Progenitor cell of endocrine pancreas (in vitro differentiated cells): ENCODE measurements at places on chromosomes 4 and X.
A peak's percentile ranks its signal among the peaks of the same experiment; 100 is the strongest.

DNA sequence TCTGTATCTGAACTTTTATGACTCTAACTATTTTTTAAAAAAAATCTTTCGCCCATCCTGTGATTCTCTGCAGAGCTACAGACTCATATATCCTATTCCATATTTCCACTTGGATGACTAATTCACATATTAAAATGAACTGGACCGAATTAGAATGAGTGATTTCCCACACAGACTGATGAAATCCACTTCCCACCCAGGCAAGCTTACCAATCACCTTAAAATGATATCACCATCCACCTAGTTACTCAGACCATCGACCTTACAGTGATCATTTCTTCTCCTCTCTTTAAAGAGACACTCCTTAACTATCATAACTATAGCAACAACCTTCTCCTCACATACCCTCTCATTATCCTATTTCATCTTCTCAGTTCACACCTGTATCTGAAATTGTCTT is 34.1 kb upstream of the GUCY1B1 start:
- DNase-seq, result no peak

GRCh38 chr4:177301126-177301639 is 8.5 kb upstream of the NEIL3 start:
- no peak for DNase-seq

- DNase-seq, result no peak
These were observed 81.8 kb downstream of the TEX11 start for GRCh38 chrX:70826715-70827114.

DNA sequence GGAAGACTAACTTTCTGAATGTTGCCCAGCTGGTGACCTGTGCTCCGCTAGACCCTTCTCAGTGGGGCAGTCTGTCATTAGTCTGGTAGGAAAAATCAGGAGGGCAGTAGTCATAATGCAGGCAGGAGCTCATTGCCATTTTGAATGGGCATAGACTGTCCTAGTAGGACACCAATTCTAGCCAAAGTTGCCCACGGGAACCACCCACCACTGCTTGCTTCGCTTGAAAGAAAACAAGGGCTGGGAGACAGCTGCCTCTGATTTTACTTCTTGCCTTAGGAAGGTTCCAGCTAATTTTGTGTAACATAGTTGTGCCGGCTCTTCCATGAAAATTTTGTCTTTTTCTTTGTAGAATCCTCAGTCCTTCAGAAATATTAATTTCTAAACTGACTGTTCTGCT is 23.3 kb downstream of the HOPX start:
- DNase-seq, result no peak

DNA sequence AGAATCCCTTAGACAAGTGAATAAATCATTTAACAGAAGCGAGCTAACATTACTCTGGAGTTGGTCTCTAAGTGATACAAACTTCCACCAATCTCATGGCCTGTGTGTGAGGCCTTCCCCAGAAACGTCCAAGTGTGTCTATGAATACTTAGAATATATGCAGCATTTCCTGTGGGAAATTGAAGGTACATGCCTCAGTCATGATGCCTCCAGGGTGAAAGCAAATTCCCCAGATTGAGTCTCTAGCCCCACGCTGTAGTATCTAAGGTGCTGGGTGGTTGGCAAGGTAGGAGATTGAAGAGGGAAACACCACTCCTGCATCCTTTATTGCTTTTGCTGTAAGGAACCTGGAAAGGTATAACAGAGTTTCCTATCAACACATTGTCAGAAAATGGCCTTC is 113.8 kb downstream of the IL13RA2 start:
- DNase-seq, result no peak

DNA sequence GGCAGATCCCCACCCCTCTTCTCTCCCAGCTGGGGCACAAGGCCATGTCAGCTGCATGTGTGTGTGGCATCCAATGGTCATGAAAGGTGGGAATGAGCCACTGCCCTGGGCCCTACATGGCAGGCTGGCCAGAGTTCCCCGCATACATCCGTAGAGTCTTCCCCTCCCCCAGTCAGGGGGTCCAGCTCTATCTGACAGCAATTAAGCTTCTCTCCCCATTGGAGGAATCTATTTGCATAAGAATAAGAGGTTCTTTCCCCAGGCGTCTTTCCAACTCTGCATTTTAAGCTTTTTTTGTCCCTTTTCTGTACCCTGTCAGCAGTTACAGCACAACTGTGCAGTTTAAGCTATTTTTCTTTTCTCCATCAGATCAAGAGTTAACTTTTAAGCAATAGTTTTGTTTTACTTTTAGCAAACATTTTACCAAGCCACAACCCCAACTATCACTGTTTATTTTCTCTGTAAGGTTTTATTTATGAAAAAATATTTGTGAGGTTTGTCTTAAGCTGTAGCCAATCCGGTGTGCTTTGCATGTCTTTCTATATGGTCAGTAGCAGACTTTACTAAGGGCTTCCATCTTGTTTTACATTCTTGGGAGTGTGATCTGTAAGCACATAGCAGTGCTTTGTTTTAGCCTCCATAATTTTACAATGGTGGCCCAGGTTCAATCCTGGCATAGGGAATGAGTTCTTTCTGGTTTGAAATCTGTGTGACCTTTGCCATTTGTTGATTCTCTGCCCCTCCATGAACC is 28.7 kb downstream of the NLRP2B start:
- no peak for DNase-seq

DNA sequence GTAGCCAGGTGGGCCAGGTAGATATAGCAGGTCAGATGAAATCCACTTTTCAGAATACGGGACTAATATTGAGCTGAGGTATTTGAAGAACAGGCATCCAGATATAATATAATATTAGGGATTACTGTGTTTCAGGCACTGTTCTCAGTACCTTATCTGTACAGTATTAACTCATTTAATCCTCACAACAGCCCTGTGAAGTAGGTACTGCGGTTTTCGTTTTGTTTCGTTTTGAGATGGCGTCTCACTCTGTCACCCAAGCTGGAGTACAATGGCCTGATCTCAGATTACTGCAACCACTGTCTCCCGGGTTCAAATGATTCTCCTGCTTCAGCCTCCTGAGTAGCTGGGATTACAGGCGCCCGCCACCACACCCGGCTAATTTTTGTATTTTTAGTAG is 129.6 kb downstream of the IL1RAPL2 start:
- no peak for DNase-seq

DNA sequence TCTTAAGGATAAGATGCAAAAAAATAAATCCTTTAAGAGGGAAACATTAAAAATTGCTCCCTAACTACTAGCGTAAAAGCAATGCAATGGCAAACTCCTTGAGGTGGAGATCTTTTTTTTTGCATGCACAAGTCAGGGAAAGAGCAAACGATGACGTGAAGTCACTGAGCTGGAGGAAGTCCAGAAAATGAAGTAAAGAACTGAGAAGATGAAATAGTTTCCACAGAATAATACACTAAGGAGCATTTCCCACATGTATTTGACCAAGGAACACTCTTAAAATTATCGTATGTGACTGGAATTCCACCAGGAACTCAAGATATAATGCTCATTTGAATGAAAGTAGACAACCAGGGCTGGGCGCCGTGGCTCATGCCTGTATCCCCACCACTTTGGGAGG is 21.0 kb upstream of the DOCK11 start:
- no peak for DNase-seq

DNA sequence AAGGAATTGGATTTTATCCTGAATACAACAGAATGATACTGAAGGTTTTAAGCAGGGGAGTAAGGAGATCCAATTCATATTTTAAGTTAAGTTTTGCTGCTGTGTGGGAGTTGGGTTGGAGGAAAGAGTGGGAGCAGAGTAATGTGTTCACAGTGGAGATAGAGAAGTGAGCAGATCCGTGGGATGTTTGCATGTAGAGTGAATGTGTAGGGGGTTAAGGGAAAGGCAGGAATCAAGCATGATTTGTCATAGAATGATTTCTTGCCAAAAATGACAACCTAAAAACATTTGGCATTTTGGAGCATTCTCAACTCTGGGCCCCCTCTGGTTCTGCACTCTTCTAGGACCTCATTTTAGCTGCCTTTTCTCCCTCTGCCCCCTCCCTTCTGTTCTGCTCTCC is 76.6 kb downstream of the ARHGAP10 start:
- DNase-seq, result no peak

DNA sequence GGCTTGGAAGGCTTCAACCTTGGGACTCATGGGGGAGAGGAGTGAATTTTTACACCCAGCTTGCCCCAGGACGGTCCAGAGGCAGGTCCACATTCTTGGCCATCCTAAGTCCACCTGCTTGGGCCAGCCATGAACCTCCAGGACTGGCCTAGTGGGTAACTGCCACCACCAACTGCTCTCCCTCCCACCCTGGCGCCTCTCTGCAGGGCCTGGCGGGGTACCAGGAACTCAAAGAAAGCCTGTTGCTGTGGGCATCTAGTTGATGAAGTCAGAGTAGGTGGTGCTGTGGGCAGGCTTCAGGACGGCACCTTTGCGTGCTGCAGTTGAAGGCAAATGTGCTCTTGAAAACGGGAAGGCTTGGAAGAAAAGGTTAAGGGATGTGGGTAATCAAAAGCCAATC is 12.0 kb downstream of the BCOR start:
- no peak for DNase-seq

DNA sequence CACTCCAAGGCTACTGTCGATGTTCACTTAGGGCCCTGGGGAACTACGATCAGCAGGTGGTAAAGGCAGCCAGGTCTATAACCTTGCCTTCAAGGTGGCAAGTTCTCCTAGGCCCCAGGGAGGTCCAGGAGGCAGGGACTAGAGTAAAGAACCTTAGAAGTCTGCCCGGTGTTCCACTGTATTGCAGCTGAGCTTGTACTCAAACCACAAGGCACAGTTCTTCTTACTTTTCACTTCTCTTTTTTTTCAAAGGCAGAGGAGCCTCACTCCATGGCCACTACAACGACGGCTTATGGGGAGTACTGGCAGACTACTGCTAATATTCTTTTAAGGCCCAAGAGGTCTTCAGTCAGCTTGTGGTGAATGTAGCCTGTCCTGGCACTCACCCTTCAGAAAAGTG is 78.8 kb upstream of the GPR174 start:
- no peak for DNase-seq

DNA sequence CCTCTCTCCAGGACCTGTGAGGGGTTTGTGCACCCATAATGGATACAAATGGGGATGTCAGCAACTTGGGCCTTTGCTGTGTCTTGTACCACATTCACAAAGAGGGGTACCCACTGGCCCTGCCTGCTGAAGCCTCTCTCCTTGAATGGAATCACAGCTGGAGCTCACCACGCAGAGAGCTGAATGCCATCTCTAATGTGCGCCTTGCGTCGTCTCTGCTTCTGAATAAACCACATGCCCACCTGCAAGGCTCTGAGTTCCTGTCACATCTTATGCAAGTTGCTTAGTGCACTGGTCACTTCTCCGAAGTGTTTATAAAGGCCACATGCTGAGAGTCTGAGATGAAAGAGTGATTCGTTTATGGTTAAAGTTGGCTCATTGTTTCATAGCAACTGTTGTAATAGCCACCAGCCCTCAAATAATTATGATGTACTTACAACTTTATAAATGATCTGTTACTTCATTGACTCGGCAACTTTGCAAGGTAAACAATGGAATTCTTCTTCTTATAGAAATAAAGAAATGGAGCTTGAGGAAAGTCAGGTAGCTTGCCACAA is 6.2 kb upstream of the PUDP start:
- no peak for DNase-seq

- no peak for DNase-seq
These were observed 82.1 kb downstream of the CLDN34 start for GRCh38 chrX:10049236-10049635.

GRCh38 chr4:77358315-77358928 is 201.4 kb downstream of the CCNG2 start:
- peak; percentile 11 for DNase-seq

DNA sequence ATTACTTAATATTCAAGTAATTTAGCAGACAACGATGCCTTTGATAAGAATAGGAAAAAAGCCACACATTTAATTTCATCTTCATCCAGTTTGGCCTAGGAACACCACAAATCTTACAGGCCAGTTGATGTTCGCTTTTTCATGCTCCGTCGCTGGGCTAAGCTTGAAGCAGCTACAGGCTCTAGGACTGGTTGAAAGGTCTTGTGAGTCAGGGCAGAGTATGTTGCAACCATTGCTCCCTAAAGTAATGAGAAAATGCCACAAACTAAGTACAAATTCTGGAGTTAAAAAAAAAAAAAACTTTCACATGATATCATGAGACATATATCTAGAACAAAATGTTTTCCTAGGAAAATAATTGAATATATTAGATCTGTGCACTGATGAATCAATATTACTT is 123.8 kb downstream of the RPS6KA6 start:
- no peak for DNase-seq
